ENCODE measurements at places on chromosomes 12 and 14.

DNA sequence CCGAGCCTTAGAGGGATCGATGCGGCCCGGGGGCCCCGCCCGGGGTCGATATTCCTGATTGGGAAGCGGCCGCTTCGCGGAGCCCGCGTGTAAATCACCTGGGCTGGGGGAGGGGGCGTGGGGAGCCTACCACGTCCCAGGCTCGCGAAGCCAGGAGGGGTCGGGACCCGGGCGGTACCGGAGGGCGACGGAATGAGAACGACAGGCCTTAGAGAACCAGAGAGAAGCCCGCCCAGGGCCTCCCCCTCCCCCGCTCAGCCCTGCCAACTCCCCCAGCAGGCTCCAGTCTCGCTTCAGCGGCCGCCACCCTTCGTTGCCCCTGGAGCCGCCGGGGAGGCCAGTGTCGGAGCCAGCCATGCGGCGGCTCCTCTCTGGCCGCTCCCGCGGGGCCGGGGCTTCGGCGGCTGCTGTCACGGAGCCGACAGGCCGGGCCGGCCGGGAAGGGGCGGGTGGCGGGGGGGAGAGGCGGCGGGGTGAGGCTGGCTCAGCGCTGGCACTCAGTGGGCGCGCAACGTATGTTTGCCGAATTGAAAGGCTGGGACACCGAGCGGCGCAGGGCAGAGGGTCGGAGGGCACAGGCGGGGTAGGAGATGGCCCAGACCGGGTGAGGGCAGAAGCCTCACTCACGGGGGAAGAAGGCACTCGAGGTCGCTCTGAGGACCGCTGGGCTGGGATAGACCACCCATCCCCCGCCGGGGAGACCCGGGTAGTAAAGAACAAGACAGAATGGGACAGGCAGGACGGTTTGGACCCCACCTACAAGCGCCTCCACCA is 1.4 kb upstream of the DNAJC22 start:
- DNase-seq = peak; percentile 49

- DNase-seq = no peak
These were observed 51.5 kb downstream of the ST8SIA1 start for GRCh38 chr12:22283006-22283506.

DNA sequence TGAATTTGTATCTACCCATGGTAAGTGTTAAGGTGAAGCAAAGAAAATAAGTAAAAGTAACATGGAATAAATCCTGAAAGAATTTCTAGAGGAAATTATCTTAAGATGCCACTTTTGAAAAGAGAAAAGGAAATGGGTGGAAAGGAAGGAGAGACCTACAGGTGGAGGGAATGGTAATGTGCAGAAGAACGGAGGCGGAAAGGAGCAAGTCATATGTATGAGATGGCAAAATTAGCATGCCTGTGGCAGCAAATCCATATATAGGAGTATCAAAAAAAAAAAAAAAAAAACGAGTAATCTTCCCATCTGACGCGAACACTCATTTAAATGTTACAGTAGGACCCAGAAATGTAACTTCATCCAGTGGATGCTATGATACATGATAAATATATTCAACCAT is 23.0 kb downstream of the OSBPL8 start:
- DNase-seq = no peak

- no peak for DNase-seq
These were observed 1.1 kb upstream of the ASPG start for GRCh38 chr14:104084251-104085002.

GRCh38 chr14:103241531-103241930 is 92.5 kb upstream of the EIF5 start:
- no peak for DNase-seq

DNA sequence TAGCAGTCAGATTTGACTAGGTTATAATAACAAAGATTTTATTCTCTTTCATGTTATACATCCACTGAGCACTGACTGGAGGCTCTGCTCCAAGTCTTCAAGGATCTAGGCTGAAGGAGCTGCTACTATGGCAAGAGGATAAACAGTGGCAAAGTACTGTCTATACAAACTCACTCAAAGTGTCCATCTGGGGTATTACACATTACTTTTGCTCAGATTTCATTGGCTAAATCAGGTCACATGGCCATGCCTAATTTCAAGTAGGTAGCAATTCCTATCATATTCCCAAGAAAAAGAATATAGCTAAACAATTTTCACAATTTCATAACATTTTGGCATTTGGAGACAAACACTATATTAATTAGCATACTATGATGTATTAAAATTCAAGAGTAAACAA is 40.9 kb downstream of the CDK17 start:
- DNase-seq = no peak

- peak; percentile 38 for DNase-seq
These were observed 945 bp upstream of the HIP1R start for GRCh38 chr12:122834104-122834920.

GRCh38 chr12:4417455-4417854 is 28.2 kb downstream of the FGF6 start:
- DNase-seq = no peak

DNA sequence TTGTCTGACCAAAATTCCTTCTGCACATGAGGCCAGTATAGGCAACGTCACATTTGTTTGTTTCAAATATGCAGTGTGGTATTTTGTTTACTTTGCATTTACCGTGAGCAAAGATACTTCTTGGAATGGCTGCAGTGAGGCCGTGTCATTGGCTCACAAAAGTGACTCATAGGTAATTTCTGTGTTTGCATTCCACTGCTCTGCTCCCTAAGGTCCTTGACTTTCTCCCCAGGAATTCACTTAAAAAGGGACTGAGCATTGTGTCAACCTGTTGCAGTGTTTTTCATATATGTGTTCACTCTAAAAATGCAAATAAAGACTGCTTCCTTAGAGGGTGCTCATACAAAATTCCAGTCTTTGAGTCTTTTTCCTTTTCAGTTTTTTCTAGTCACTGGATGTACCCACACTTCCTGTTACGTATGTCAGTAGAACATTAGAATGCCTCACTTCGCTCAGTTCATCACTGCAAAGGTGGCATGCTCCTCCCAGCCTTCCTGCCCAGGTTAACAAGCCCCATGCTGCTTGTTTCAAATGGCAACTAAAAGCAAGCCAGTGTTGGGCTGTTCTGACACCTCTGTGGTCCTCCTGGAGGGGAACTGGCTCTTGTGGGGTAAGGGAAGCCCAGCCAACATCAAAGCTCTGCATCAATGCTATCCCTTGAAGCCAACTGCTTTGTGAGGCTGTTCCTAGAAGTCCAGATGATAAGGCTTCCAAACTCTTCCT is 9.1 kb downstream of the C12orf76 start:
- DNase-seq = peak; percentile 46

- peak; percentile 70 for DNase-seq
These were observed 17.3 kb upstream of the STAC3 start for GRCh38 chr12:57268264-57268663.

DNA sequence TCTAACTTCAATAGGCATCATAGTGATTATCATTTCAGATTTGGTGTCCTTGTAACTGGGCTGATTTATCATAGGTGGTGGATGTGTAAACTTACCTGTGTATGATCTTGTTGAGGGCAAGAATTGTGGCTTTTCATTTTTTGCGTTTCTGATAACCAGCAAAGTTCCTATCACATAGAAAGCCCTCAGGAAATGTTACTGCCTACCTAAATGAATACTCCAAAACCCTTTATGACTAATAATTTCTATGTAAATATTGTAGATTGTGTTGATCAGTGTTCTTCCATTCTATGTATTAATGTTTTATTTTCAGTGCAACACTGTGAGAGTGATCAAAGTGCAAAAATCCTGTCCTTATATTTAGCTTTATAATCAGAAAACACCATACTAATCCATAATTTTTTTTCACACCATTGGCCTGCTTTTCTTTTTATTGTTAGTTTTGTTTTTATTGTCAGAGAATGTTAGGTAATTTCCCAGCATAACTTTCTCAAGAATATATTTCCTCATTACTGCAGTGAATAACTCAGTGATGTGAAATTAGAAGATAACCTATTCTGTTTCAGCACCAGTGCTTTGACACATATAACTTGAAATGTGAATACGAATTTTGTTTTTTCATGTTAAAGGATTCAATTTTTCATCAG is 94.1 kb downstream of the GPHN start:
- no peak for DNase-seq

- DNase-seq = no peak
These were observed 53.0 kb downstream of the SSH1 start for GRCh38 chr12:108804271-108804953.

GRCh38 chr14:67490196-67490595 is 1.7 kb upstream of the TMEM229B start:
- no peak for DNase-seq

DNA sequence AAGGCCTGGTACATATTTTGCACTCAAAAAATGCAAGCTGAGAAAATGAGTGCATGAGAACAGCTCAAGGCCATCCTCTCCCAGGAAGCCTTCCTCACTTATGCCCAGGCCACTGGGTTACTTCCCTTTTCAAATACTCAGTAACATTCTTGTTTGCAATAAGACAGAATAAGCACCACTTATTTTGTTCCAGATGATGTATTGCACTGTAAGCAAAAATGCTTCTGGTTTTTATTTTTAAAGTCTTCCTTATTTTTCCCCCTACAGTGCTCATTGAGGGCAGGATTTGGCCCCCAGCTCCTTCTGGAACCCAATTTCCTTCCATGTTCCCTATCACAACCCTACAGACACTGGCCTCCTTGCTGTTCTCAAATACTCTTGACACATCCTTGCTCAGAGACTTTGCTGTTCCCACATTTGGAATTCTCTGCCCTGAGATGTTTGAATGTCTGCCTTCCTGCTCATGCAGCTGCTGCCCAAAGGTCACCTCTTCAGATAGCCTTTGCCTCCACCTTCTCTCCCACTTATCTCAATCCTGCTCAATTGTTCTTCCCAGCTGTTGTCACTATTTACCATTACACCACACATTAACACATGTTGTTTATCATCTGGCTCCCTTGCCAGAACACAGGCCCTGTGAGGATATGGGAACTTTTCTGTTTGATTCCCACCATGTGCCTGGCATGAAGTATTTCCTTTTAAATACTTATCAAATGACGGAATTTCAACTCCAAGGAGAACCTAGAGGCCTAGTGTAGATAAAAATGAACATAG is 49.9 kb downstream of the IFNG start:
- DNase-seq = no peak

GRCh38 chr12:105047308-105047707 is 37.0 kb downstream of the ALDH1L2 start:
- no peak for DNase-seq

- DNase-seq = no peak
These were observed 392.3 kb upstream of the TMPO start for GRCh38 chr12:98123021-98123461.
